Activated CD4-positive, alpha-beta memory T cell treated with anti-CD3 and anti-CD28 coated beads, Interleukin-2, amount 10 ng/mL, durations not matched to agents 7 days and 5 days (primary cell): ENCODE measurements at places on chromosomes 5 and 9.

DNA sequence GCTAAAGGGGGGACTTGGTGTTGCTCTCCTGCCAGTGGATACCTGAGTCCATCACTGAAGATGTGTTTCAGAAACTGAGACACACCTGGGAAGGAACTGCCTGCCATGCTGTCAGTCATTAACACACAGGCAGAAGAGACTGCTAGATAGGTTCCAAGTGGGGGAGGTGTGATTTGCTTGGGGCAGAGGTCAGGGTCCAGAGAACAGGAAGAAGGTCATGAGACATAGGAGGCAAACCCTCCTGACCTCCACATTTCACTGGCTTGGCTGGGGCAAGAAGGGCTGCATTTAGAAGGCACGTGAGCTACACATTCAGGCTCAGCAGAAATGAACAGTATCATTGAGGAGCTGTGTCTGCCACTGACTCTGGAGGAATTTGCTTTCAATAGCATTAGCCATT is 215.8 kb downstream of the HSPA4 start:
- DNase-seq = no peak

DNA sequence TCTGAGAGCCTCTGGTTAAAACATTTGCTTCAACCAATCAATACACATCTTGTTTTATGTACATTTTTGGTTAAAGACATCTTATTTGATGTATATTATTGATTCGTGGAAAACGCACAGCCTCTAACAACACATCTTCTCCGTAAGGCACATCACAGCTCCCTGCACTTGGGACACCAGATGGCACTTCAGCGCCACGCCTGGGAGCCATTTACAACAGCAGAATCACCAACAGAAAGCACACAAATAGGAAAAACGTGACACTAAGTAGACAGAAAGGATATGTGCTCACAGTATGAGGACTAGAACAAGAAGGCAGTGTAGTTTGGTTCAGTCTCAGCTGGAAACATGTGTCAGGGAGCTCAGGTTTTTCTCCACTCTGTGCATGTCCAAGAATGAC is 199.7 kb downstream of the ROR2 start:
- no peak for DNase-seq

DNA sequence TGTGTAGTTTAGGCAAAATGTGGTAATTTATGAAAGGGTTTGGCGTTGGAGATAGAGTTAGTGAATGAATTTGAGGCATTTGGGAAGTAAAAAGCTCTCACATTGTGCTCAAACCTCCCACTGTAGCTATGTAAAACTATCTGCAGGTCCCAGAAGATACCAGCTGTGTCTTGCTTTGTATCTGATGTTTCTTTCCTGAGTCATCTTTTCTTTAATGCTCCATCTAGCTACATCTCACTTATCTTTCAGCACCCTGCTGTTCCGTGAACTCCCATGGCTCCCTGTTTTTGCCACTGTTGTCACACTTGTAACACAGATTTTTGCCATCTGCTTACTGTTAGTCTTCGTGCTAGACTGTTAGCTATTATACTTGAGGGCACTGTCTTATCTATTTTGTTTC is 253.1 kb downstream of the NPR3 start:
- DNase-seq = no peak

GRCh38 chr9:78306222-78307076 is 9.5 kb downstream of the PSAT1 start:
- no peak for DNase-seq

GRCh38 chr9:12972608-12973589 is 198.1 kb downstream of the LURAP1L start:
- no peak for DNase-seq

GRCh38 chr5:153517241-153517611 is 26.8 kb downstream of the GRIA1 start:
- DNase-seq = no peak

DNA sequence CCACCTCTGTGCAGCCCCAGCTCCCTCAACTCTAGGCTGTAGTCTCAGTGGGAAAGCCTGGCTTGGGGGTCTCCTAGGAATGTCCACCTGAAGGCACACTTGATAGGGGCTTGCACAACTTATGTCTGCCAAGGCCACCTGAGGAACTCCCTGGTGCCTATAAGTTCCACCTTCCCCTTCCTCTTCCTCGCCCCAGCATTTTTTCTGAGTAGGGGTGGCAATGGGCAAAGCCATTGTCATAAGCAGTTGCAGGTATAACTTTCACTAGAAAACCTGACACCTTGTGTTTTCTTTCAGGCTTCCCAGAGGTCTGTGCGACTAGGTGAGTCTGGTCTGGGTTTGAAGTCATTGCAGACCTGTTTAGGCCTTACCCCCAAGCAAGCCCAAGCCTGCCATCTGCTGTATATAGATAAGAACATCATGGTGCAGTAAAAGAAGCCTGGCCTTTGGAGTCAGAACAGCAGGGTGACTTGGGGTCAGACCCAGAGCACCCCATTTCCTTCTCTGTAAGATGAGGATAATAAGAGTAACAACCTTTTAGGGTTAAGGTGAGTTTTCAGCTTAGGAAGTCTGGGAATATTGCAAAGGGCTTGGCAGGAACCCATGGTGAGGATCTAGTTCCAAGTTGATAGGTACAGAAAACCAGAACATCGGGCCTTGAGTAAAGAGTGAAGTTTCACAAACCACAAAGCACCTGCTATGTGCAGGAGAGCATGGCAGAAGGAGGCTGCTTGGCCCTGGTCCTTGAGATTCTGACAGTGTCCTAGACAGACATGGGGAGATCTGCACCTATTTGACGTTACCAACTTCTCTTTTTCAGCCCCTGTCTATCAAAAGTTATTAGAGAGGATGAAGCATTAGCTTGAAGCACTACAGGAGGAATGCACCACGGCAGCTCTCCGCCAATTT is 33.8 kb downstream of the TGFBI start:
- no peak for DNase-seq

DNA sequence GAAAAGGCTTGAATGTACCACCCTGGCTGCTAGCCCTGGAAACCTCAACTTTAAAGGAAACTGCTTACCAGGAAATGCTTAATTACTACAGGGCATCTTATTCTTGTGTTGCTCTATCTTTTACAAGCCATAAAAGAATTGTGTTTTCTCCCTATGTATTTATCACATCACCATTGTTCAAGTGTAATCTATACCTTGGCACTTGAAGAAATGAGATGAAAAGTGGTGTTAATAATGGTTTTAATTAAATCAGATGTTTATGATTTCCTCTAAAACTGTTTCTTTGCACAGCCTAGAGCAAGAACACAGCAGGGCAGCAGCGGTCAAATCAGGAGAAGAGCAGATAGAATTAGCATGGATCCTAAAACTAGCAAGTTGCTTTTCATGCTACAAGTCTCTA is 131.8 kb upstream of the RGMB start:
- no peak for DNase-seq

DNA sequence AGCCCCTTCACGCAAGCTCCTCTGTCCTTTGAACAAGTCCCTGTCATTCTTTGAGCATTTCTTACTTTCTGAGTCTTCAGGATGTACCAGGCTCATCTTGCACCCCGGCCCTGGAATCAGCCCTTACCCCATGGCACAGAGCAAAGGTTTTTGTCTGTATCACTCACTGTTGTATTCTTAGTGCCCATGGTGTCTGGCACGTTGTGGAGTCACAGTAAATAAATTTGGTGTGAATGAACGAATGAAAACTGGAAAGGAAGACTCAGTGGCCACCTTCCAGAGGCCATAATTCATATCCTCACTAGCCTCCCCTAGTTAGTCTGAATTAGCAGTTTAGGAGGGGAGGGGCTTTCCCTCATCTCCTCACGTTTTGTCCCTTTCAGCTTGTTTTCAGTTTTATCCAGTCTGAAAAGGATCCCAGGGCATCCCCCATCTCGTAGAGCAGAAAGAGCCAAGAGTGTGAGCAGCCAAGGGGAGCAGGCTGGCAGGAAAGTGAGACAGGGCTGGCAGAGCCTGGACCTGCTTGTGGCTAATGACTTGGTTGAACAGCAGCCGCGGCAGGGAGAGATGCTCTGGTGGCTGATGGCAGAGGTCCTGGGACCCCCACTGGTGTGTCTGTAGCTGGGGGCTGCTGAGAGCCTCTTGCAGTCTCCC is 42.7 kb downstream of the ZNF618 start:
- no peak for DNase-seq

DNA sequence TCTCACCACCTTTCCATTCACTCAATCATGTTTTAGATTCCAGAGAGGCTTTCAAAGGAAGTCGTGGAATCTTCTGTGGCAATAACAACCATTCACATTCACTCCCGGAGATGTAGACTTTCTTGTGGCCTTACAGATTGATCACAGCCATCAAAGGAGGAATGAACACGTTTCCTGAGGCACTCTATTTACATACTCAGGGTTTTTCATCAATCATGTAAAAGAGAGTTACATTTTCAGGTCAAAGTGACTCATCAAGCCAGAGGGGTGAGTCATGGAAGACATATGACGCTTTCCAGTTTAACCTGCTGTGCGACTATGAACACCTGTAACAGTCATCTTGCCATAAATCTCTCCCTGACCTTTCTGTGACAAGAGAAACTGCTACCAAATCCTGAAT is 39.3 kb upstream of the RAD23B start:
- DNase-seq = peak; percentile 21

DNA sequence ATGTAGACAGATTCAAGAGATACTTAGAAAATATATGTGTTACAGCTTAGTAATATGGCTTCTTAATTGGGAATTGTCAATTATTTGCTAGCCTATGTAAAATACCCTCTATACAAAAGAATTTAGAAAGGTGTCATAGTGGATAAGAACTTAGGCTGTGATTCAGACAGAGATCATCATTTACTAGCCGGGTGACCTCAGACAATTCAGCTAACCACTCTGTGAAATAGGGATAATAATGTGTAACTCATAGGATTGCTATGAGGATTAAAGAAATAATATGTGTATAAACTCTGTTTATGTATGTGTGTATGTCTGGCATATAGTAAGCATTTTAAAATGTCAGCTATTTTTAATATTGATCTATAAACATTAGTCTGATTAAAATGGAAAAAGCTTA is 5.9 kb upstream of the LARS1 start:
- no peak for DNase-seq

DNA sequence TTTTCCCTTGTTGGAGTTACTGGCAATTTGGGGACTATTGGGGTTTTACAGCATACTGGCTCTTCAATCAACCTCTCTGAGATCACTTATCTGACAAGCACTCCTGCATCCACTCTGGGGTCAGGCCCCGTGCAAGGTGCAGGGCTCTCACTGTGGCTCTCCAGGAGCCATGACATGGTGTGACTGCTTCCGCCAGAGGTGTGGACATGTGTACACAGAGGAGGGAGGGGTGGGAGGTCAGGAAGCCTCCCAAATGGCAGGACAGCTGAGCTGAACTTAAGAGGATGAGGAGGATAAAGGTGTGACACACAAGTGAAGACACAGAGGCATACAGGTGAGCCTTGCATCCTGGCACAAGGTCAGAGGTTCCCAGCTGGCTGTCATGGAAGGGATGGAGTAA is 24.3 kb downstream of the SHB start:
- DNase-seq = no peak

DNA sequence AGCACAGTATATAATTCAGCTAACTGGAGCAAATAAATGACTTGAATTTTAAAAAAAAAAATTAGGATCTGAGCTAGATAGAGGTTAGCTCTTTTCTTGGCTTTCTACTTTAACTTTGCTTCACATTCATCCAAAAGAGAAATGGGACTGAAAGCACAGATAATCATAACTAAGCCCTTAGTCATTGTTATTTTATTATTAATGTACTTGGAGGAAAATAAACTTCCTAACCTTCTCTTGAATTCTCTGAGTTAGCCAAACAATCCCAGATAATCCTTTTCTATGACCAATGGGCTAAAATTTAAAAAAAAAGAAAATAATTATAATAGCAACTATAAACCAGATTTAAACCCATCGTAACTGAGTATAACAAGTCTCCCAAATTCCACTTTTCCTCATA is 57.6 kb upstream of the RASA1 start:
- no peak for DNase-seq

DNA sequence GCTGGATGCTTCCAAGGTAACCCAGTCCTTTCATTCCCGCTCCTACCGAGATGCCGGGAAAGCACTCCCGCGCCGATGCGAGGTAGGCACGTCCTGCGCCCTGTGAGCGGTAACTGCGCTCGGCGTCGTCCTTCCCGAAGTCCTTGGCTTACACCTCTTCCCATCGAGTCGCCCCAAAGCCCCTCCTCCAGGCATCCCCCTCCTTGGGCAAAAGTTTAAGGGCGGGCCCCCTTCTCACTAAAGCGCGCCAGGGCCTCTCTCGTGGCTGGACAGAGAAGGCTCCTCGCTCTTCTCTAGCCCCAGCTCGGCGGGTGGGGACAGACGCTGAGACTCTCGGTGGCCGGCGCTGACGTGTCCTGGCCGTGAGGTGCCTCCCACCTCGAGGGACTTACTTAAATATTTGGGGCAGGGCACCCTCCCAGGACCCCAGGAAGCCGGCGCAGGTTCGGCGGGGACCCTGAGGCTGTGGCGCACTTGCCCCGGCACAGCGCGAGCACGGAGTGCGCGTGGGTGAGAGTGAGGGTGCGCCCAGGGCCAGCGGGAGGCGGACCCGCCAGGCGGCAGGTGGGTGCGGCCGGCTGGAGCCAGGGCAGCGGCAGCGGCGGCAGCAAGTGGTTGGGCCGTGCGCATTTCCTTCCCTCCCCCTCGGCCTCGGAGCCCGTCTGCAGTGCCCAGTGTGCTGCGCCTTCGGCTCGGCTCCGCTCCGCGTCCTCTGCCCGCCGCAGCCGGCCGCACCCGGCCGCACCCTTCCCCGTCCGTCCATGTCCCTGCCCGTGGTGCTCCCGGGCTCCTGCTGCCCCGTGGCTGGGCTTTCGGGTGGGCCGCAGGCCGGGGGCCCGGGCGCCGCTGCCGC is at the start of gene ENTREP1:
ENTREP1 (plus strand) TSS at position 667 of the 853 bp plus-strand sequence; CDS start at position 762, 95 bp downstream.
- no peak for DNase-seq

DNA sequence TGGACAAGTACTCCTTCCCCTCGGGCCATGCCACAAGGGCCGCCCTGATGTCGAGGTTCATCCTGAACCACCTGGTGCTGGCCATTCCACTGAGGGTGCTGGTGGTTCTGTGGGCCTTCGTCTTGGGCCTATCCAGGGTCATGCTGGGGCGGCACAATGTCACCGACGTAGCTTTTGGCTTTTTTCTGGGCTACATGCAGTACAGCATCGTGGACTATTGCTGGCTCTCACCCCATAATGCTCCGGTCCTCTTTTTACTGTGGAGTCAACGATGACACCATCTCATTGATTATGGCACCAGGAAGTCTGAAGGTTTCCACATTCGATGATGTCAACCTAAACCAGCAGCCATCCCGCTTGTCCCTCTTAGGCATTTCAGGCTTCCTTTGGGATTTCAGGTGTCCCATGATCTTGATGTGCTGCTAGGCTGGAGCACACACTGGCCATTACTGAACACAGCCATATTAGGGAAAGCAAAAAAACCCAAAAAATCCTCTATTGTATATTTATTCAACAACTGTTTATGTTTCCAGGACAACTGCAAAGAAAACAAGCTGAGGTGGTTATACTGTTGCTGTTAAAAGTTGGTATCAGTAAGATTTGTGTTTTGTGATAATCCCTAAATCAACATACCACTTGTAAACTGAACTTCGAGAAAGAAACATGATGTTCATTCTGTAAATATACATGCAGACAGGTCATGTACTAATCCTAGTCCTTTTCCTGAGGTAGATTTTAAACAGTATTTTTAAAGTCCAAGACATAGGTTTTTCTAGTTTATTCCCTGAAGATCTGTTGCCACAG is 1.1 kb downstream of the PLPP6 start:
- no peak for DNase-seq

GRCh38 chr9:93585259-93585658 is 8.9 kb downstream of the PHF2 start:
- no peak for DNase-seq

GRCh38 chr9:100306283-100306682 is 46.5 kb downstream of the TEX10 start:
- DNase-seq = no peak

- DNase-seq = no peak
Observed at GRCh38 chr9:99167694-99168093, 54.0 kb downstream of the ALG2 start.
